ENCODE measurements at places on chromosomes 3 and 15. TPM values are rescaled to one million over a fixed set of nuclear protein-coding genes. Genes with fewer than 3 reads are reported as not detected.

ACKR4 gene
- total RNA-seq, result not detected

PBRM1 gene
- 15.7 TPM for total RNA-seq

LIPH gene
- 5.6 TPM for total RNA-seq

RYK gene
- total RNA-seq, result 30.6 TPM

ANKRD63 gene
- total RNA-seq, result 0.41 TPM

COL6A5 gene
- not detected for total RNA-seq

ALDH1A2 gene
- total RNA-seq, result not detected

Data from A549 treated with GW870086 at 1 μM for 4 hours (cell line).